NB4 (cell line): ENCODE measurements at places on chromosomes 2 and 18.
A peak's percentile ranks its signal among the peaks of the same experiment; 100 is the strongest.

DNA sequence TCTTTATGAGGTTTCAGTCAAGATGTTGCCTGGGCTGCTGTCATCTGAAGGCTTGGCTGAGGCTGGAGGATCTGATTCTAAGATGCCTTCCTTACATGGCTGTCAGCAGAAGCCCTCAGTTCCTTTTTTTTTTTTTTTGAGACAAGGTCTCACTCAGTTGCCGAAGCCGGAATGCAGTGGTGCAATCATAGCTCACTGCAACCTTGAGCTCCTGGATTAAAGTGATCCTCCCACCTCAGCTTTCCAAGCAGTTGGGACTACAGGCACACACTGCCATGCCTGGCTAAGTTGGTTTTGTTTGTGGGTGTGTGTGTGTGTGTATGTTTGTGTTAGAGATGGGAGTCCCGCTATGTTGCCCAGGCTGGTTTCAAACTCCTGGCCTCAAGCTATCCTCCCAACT is 13.1 kb upstream of the SLC35F5 start:
- DNase-seq, result no peak

DNA sequence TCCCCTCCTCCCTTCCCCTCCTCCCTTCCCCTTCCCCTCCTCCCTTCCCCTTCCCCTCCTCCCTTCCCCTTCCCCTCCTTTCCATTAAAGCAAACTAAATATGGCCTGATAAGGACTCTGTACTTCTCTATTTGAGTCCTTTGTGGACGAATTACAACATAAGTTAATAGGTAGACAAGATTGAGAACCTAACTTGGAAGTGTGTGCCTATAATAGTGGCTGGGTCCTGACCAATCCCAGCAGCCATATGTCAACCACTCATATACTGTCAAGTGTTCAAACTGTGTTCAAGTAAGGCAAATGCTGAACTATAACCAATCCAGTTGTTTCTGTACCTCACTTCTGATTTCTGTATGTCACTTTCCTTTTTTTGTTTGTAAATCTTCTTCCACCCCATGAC is 97.1 kb upstream of the RBMS1 start:
- no peak for DNase-seq

GRCh38 chr2:17195016-17195415 is 323.2 kb downstream of the RAD51AP2 start:
- DNase-seq, result no peak

GRCh38 chr2:45578056-45578843 is 32.8 kb downstream of the SRBD1 start:
- DNase-seq, result peak; percentile 68

DNA sequence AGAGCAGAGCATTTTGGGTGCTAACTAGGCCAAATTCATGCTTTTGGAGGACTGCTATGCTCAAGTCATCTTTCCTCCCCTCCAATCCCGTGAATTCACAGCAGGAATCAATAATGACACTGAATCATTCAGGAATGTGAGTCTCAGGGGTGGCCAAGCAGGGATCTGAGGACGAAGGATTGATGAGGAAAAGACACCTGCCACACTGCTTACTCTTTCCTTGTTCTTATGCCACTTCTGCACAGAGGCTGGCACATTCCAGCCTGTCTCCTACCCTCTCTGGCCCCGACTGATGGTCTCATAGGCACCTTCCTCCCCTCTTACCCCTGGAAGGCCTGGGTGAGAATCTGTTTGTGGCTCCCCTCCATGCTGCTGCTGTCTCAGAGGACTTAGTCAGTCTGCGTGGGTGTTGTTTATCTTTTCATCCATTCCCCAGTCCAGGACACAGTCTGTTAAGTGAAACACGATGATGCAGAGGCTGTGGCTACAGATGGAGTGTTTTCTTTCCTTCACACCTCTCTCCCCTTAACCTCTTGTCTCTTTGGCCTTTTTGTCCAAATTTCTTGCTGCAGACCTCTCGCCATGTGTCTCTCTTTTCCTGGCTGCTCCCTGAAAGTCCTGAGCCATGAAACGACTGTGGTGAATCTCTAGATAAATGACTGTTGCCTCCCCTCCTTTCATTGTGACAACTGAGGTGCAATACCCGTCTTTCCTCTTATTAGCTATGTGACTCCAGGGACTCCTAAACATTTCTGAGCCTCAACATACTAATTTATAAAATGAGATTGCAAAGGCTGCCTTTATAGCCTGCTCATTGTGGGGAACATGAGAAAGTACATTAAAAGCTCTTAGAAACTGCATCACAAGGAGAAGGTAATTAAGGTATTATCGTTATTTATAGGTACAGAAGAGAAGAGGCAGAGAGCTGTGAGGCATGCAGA is 86.9 kb downstream of the RDH14 start:
- DNase-seq, result no peak

DNA sequence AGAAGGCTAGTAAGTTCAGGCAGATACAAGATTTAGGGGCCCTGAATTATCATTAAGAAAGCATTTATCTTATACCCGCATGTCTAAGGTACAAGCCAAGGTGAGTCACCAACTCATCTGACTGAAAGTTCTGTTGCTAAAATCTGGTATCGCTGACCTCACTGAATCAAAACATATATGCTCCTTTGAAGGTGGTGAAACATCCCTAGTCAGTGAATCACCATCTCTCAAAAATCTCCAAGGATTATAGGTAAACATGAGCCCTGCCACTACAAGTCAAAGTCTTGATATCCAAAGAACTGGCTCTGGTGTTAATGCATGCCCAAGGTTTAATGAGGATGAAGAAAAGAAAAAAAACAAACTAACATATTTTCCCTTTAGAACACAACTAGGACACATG is 43.5 kb downstream of the IRS1 start:
- no peak for DNase-seq

GRCh38 chr18:63132819-63133200 is 186.8 kb downstream of the BCL2 start:
- DNase-seq, result no peak

DNA sequence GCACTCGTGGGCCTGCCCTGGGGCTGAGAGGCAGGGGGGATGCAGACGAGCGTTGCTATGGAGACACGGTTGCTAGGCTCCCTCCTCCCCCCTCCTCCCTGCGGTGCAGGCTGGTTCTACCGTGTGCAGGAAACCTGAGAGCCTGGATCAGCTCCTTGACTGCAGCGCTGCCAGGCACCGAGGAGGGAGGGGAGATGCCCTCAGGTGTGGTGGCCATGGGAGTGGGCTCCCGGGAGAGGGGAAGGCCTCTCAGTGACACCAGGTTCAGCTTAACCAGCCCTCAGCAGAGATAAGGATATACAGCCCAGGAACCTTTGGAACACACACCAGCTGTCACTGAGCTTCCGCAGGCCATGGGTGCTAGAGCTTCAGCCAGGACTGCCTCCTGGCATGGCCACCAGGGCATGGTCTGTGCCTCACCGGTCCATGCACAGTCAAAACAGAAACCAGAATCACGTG is 124.4 kb upstream of the PXDN start:
- DNase-seq, result no peak

DNA sequence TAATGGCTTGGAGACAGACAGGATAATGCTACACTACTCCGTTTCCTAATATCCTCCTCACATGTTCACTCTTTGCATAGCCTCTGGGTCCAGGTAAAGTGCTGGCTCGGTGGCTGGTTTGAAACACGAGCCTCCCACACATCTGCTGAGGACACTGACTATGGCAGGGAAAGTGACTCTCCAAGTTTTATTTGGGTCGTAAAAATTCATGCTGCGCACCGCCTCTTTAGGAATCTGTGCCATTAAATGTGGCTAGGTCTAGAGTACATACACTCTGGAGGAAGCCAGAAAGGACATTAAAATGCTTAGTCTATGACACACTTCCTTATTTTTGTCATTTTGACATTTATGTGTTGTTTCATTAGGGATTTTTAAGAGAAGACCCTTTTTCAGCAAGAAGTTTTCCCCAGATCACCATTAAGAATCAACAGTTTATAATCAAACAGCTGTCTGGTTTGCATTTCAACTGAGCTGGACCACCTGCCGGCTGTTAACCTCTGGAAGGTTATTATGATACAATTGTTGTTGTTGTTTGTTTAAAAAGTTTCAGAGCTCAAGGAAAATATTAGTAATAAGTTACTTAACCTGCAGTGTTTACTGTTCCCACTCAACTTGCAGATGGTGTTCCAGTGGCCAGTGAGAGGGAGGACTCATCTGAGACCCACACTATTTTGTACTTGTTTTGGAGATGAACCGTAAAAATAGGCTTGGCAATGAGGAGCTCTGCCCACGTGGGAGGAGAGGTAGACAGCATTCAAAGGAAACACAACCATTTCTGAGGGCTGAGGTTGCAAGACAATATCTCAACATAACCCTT is 443.3 kb upstream of the MEIS1 start:
- DNase-seq, result no peak
